Breast epithelium (tissue), 4 donors: ENCODE measurements at places on chromosomes 2 and 18. TPM values are rescaled to one million over a fixed set of nuclear protein-coding genes. Genes with fewer than 3 reads are reported as not detected.

Gene EHD3
- total RNA-seq = 2.7 TPM

Gene DAW1
- total RNA-seq = not detected

Gene PASK
- 4.3 TPM for total RNA-seq

DNA sequence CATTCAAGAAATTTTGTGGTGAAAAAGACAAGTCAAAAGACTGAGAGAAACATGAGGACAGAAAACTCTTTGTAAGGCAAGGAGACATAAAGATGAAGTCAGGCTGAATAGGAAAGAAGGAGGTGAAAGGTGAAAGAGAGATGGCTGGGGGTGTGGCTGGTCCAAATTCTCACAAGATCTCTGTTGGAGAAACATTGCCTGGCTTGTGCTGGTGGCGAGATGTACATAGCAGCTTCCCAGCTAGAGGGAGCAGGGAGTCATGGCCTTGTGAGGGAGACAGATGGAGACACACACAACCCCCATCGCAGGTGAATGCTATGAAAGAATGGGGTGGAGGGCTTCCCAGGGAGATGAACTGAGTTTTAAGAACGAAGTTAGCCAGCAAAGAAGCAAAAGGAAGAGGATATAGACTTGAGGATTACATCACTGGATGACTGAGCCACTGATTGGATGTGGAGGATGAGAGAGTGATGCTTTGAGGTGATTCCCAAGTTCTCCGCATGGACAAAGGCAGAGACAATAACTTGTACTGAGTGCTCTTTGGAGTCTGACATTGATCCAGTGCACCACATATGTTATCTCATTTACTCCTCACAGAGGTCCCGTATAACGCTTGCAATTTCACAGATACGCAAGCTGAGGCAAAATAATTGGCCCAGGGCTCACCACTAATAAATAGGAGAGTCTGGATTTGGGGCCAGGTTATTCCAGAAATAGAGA lies 3.7 kb upstream of the EMX1 start:
- H3K36me3 ChIP-seq = no peaks in the 10 kb centered on the region
- peaks cover 14% of the 10 kb centered on the region for H3K4me1 ChIP-seq
- H3K27ac ChIP-seq = no peak overlapping the region
- H3K27me3 ChIP-seq = peaks cover 16% of the 10 kb centered on the region
- no peak for DNase-seq

GRCh38 chr18:74512321-74513053 lies 16.3 kb downstream of the CNDP2 start:
- H3K27me3 ChIP-seq = no peaks in the 10 kb centered on the region
- no peak for DNase-seq
- no peaks in the 10 kb centered on the region for H3K4me1 ChIP-seq

GRCh38 chr2:103529798-103530502 lies 768.1 kb downstream of the TMEM182 start:
- no peaks in the 10 kb centered on the region for H3K4me1 ChIP-seq
- H3K36me3 ChIP-seq = no peaks in the 10 kb centered on the region
- no peak overlapping the region for H3K4me3 ChIP-seq
- DNase-seq = no peak
